Inflammatory macrophage treated with lipopolysaccharide for 4 hours (primary cell): ENCODE measurements at places on chromosomes 16 and 17.
A peak's percentile ranks its signal among the peaks of the same experiment; 100 is the strongest.

GRCh38 chr16:17257426-17258023 lies 213.2 kb downstream of the XYLT1 start:
- DNase-seq = no peak

GRCh38 chr17:68248891-68249290 lies 1.0 kb downstream of the AMZ2 start:
- DNase-seq = peak; percentile 85

DNA sequence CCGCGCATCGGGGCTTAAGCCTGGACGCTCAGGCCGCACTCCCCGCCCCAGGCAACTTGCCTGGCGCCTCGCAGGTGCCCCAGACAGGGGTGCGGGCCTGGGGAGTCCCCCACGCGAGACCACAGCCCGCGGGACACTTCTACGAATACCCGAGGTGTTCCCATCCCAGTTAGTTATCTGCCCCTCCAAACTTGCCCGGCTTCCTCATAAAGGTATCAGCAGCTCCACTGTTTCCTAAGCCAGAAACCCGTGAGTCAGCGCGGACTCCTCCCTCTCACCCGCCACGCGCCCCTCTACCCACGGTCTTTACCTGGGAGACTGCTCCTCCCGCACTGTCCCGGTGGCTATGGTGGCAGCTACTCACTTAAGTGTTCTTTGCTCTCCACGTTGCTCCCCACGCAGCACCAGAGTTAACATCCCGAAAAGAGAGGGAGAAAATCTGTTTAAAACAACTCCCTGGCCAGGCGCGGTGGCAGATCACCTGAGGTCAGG lies 1.0 kb upstream of the CREBBP start:
- no peak for DNase-seq

GRCh38 chr17:80477647-80478478 lies 1.5 kb upstream of the NPTX1 start:
- DNase-seq = no peak

DNA sequence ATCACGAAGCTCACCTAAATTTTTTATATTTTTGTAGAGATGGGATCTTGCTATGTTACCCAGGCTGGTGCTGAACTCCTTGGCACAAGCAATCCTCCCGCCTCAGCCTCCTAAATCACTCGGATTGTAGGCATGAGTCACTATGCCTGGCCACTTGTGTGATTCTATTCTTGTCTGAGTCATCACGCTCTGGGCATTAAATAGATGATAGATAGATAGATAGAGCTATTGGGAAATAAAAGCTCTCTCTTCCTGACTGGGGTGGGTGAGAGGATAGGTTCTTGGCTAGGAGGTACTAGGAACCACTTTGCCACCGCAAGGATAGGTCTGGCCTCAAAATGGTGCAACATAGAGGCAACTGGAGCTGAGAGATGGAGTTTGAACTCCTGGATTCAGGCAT lies 21.4 kb upstream of the CACNG3 start:
- no peak for DNase-seq

- DNase-seq = no peak
Measured at GRCh38 chr16:84041881-84042280, 714 bp downstream of the SLC38A8 start.

DNA sequence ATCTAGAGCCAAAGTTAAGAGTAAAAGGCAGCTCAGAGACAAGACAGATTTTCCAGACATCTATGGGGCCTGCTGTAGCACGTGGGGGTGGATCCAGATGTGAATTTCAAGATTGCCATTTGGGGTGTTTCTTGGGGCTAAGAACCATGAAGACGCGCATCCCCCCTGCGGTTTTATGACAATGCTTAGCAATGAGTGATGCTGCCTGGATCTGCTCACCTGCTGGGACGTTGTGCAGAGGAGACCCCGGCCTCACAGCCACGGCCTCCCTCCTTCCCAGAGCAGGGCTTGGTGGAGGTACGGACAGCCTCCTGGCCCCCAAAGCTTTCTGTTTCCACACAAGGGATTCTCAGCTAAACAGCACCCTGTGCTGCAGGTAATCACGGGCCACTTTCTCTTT lies 151.5 kb upstream of the DYNLRB2 start:
- DNase-seq = no peak

DNA sequence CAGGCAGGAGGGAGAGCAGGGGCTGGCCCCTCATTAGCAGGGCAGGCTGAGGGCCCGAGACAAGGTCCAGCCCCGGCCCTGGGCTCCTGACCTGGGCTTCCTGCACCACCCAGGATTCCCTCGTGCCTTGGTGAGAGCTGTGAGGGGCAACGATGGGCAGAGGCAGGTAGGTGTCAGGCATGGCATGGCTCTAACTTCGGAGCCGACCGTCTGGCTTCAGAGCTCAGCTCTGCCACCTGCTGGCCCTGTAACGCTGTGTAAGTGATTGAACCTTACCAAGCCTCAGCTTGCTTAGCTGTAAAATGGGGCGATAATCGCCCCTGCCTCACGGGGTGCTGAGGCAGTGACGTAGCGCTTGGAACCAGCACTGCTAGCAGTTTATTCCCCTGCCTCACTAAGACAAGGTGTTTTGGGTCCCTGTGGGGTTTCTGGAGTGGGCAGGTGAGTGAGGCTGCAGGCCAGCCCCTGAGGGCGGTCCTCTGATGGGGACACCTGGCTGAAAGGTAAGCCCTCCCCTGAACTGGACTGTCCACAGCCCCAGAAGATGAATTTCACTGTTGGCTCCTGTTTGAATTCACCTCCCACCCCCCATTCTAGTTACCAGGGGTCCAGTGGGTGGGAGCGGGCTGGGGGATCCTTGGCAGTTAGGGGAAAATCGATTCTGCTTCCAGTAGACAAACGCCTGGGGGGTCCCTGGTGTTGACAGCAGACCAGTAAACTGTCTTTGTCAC lies 184.8 kb upstream of the GSE1 start:
- DNase-seq = peak; percentile 30

- peak; percentile 68 for DNase-seq
Measured at GRCh38 chr17:78598013-78598471, 20.8 kb upstream of the DNAH17 start.

DNA sequence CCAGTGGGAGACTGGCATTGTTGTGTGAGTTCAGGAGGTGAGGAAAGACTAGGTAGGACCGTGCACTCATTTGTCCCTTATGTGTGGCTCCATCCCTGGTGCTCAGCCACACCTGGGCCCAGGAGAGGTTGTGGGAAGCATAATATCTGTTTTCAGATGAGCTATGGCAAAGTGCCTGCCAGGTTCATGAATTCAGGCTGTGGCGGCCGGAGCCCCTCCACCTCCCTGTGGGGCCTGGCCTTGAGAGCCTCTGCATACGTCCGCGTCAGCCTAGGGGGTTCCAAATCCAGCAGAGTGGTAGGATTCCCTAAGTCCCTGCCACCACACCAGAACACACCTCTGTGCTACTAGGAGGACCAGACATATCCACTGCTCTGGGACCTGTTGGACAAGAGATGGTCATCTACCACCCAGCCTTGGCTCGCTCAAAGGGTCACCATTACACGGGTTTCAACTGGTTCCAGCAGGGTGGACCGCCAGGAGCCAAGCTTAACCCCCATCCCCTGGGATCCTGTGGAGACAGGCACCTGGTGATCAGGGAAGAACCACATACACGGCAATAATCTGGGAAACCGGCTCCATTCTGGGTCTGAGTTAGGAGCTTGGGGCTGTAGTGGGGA lies 2.0 kb downstream of the B3GNT9 start:
- no peak for DNase-seq
